Activated T-cell treated with anti-CD3 and anti-CD28 coated beads, Interleukin-2, amount 50 U/mL, for 24 hours (primary cell): ENCODE measurements at places on chromosomes 4 and X.

GRCh38 chrX:4239650-4240540, 526.4 kb upstream of the PRKX start:
- no peak for DNase-seq

- no peak for DNase-seq
Observed at GRCh38 chr4:178037459-178038214, 595.4 kb upstream of the AGA start.

GRCh38 chrX:119942173-119942819, 1.3 kb downstream of the NKAP start:
- no peak for DNase-seq

DNA sequence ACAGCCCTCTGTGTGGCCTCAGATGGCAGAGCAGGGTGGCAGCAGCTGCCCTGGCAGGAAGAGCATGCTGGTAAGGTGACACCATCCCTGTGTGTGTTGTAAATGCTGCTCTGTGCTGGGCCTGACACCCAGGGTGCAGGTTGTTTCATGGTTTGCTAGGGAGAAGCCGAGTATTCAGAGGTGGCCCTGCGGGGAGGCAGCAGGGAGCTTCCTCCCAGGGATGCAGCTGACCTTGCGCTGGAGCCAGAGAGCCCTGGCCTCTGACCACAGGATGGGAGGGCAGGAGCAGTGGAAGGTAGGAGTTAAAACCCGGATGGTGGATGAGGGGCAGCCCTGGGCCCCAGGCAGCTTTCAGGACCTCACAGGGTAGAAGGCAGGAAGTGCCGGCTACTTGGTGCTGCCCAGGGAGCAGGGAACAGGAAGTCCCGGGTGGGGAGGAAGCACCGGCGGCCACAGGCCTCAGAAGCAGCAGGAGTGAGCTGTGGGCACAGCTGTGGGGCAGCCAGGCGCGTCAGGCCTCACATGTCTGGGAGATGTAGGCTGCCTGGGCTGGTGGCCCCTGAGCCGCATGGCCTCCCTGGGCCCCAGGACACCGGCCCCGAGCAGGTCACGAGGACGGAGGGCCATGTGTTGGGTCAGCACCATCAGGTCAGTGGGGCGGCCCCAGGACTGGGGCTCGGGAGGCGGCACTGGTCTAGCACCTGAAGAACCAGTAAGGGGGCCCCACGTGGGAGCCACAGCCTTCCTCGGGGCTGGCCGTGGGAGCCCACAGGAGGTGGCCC, 19.1 kb downstream of the SH3BP2 start:
- DNase-seq = peak; percentile 78

GRCh38 chr4:74418063-74418670, 26.8 kb upstream of the AREG start:
- no peak for DNase-seq

GRCh38 chr4:188779581-188779980, 640.3 kb downstream of the TRIML1 start:
- no peak for DNase-seq

DNA sequence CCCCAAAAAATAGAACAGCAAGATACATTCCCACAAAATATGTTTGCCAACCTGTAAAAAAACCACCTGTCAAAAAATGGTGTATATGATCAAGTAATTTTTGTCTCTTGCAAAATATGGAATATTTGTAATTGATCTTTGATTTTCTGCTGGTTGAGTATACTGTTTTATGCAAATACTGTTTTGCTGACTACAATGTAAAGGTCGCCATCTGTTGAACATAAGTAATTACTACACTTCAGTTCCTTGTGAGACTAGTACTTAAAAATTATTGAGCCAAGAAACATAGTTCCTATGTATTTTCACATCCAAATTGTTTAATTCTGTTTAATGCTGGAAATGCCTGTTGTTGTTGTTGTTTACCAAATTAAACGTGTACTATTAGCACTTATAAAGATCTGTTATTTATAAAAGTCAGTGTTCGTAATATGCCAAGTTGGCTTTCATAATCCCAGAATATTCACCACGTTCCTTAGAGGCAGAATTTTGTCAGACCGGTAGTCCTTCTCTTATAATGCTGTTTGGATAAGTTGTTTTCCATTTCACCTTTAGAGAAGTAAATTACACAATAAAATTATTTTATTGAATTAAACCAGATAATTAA, 144.2 kb downstream of the PDLIM5 start:
- DNase-seq = no peak

- no peak for DNase-seq
Observed at GRCh38 chr4:83205760-83206159, 78.8 kb downstream of the COQ2 start.
